ENCODE measurements at places on chromosomes 5 and 9.
A peak's percentile ranks its signal among the peaks of the same experiment; 100 is the strongest.

DNA sequence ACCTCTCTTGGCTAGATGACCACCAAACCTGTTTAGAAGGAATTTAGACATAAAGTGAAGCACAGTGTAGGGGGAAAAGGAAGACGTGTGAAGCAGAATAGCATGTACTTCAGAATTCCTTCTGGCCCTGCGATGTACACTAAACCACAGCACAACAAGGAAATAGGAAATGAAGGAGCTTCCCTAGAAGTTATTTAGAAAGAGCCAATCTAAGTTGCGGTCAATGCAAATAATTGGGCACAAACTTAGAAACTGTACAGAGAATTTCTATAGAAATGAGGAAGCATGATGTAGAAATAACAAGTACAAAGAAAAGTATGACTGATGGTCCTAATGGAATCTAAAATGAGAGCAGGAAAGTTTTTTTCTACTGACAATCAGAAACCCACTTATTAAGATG, 41.5 kb downstream of the ANKRD55 start:
- peak; percentile 52 for DNase-seq

- DNase-seq = no peak
Observed at GRCh38 chr9:91495450-91495849, 71.8 kb upstream of the NFIL3 start.

GRCh38 chr5:58153255-58153654, 306.6 kb downstream of the PLK2 start:
- no peak for DNase-seq

DNA sequence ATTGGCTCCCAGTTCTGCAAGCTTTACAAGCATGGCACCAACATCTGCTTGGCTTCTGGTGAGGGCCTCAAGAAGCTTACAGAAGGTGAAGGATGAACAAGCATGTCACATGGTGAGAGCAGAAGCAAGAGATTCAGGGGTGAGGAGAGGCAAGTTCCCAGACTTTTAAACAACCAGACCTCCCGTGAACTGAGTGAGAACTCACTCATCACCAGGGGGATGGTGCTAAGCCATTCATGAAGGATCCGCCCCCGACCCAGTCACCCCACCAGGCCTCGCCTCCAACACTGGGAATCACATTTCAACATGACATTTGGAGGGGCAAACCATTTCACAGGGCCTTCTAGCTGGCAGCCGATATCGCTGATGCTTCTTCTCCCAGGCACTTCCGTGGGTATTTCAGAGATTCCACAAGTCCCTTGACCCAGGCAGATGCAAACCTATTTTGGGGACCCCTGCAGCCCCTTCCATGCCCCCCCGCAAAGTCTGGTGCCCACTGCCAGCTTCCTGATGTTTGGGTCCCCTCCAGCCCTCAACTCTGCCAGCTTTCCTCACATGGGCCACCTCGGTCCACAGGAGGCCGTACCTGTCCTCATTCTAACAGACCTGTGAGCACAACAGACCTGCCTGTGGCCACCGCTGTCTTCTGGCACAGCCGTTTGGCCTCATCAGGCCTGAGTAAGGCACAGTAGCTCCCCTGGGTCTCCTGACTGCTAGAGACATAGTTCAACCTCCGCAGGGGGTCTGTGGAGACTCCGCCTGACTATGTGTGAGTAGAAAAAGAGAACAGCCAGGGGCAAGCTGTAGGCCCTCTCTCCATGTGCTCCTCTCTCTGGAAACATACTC, 60.7 kb upstream of the ANGPTL2 start:
- no peak for DNase-seq

DNA sequence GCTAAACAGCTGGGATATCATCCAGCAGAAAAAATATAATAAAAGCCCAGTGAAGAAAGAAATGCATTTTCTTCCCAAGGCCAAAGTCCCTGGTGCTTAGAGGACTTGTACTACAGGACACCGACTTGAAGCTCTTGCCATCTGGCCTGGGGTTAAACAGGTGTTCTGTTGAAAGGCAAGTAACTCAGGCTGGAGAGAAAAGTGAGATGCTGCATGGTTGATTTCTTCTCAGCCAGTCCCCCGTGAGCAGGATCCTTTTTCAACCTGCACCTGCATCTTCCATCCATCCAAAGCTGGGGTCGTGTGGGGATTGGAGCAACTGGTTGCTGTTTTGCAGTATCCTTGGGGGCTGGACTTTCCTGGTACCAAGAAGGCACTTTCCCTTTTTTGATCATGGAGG, 146.1 kb upstream of the RPS23 start:
- DNase-seq = no peak

DNA sequence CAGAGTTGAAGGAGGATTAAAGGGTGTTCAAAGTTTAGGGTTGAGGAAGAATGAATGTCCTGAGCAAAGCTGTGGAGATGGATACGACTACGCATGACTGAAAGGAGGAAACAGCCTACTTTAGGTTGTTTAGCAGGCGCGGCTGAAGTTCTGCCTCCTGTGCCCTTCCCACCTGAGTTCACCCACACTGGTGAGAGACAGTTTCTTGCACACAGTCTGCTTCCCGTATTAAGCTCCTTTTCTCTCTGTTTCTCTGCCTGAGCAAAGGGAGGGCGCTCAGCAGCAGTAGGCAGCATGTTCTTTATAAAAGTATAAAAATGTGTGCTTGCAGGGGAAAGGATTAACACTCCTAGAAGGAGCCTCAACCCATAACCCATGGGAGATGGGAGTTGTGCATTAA, 224.0 kb upstream of the SMARCA2 start:
- DNase-seq = no peak

GRCh38 chr9:132164604-132165362, 2.9 kb downstream of the NTNG2 start:
- DNase-seq = no peak

GRCh38 chr9:18604767-18605730, 131.1 kb downstream of the ADAMTSL1 start:
- no peak for DNase-seq

- peak; percentile 69 for DNase-seq
Observed at GRCh38 chr9:34493972-34494535, 28.7 kb downstream of the ENHO start.

DNA sequence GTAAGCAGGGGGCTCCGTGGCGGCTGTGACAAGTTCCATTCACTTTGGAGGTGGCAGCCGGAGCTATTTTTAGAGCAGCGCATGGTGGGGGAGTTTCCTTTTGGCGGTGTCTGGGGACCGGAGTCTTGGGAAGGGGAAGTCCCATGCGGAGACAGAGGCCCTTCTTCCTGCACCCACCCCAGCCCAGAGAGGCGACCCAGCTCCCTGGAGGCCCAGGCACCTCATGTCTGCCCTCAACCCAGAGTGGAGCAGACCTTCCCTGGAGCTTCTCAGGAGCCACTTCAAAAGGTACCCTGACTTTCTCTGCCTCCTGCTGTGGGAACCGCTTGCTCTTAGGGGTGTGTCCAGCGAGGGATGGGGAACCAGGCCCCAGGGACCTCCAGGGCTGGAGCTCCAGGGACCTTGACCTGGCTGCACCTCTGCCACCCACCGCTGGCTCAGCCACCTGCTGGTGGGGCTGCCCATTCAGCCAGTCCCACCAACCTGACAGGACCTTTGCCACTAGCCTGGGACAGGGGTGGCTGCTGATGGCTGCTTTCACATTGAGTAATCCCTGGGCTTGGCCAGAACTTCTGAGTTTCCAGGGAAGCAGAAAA, 34.1 kb downstream of the NEK6 start:
- DNase-seq = no peak

DNA sequence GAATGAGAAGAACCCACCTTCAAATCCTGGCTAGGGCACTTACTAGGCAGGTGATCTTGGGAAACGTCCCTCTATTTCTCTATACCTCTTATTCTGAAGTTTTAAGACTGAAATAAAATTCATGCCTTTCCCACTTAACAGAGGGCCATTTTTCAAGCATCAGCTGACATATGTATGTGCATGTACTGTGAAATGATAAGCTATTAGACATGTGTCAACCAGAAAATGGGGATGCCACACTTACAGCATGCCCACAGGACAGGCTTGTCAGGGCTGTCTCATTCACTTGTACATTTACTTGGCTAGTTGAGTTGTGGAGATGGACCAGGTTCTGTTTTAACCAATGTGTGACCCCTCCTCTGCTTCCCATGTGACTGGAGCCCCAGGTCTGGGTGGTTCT, 78.5 kb downstream of the C9orf152 start:
- no peak for DNase-seq

DNA sequence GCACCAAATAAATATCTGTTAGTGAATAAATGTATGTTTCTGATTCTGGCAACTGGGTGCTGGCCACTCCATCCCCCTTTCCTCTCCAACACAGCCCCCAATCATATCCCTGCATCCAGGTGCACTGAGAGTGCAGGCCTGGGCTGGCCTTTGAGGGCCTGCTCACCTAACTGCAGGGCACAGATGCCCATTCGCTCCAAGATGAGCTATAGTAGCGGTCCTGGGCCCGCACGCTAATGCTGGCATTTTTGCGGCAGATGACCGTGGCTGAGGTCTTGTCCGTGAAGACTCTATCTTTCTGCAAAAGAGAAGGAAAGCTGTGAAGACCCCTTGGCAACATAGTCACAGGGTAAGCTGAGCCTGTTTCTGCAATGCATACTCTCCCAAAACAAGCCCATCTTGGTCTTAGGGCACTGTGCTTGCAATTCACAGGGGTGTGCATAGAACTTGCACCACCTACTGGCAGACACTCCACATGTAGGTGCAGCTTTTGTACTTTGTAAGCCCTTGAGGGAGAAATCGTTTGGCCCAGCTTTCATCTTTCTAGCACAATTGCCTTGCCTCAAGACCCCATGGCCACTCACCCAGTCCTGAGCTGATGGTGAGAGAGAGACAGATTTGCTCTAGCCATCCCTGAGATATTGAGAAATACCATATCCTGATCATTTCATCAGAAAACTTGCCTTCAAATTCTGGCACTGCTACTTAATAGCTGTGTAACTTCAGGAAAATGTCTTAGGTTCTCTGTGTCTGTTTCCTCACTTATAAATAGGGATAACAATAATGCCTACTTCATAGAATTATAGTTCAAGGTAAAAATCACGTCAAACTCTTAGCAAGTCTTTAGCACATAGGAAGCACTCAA, 13.5 kb downstream of the IL12B start:
- peak; percentile 72 for DNase-seq

- no peak for DNase-seq
Observed at GRCh38 chr5:34841816-34842215, 2.9 kb downstream of the TTC23L start.

- DNase-seq = no peak
Observed at GRCh38 chr9:89752154-89752553, 147.3 kb downstream of the GADD45G start.

GRCh38 chr9:90204128-90204831, 438.3 kb downstream of the DIRAS2 start:
- DNase-seq = no peak

DNA sequence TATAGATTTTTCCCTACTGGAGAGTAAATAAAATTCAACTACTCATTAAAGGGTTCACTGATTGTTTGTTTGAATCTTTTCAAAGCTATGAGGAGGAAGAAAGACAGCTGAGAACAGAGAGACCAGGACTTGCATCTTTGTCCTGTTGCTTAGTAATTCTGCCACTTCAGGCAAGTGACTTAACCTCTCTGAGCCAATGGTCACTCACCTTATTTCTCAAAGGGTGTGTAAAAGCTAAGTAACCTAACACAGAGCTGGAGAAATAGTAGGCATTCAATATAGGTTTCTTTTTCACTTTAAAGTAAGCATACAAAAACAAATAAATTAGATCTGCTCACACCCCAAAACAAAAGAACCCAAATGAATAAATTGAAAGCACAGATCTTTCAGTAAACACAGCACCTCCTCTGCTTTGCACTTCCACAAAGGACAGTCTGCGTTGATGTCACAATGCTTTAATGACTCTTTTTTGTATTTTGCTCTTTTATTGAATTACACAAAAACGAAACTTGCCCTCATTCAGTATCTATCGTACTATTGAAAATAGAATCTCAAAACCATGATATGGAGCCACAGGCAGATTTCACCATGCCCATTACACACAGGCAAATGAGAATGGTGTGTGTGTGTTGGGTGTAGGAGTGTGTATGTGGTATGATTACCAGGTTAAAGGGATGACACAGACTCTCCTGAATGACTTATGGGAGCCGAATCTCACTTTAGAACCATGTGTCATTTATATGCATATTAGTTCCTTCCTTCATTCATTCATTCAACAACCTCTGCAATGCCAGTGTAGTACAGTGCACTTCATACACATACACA, 166.0 kb downstream of the EBF1 start:
- DNase-seq = no peak

- DNase-seq = no peak
Observed at GRCh38 chr5:52041842-52042241, 658.6 kb downstream of the ISL1 start.

- DNase-seq = no peak
Observed at GRCh38 chr5:55073211-55073610, 29.2 kb upstream of the GZMA start.

- DNase-seq = no peak
Observed at GRCh38 chr9:69308206-69308931, 16.6 kb upstream of the ENTREP1 start.

- no peak for DNase-seq
Observed at GRCh38 chr5:74393943-74394342, 246.6 kb downstream of the ENC1 start.

- no peak for DNase-seq
Observed at GRCh38 chr9:135574331-135574730, 12.8 kb downstream of the PAEP start.

DNA sequence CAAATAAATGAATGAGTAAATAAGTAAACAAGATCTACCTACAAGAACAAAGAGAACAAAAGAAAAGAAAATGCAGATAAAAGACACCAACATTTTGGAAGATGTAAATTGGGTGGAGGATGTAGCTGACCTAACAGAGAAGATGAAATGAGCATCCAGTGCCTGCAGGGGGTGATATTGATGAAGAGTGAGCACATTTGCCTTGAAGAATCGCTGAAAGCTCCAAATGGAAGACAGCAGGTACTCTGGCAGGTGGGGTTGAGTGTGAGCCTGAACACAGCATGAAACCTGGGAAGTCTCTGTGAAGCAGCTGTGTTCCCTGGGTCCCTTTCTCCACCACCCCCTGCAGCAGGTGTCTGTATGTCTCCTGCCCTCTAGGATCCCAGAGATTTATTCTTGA, 125.6 kb downstream of the NXNL2 start:
- DNase-seq = peak; percentile 60

GRCh38 chr5:173806270-173807035, 81.7 kb upstream of the CPEB4 start:
- DNase-seq = no peak

Measured in dermis blood vessel endothelial cell (primary cell).